ENCODE measurements at places on chromosomes 3 and 15.
A peak's percentile ranks its signal among the peaks of the same experiment; 100 is the strongest.

GRCh38 chr3:160643994-160644393 lies 33.0 kb upstream of the ARL14 start:
- no peak for DNase-seq

- DNase-seq = peak; percentile 76
Observed at GRCh38 chr3:29384640-29385039, 103.8 kb downstream of the RBMS3 start.

DNA sequence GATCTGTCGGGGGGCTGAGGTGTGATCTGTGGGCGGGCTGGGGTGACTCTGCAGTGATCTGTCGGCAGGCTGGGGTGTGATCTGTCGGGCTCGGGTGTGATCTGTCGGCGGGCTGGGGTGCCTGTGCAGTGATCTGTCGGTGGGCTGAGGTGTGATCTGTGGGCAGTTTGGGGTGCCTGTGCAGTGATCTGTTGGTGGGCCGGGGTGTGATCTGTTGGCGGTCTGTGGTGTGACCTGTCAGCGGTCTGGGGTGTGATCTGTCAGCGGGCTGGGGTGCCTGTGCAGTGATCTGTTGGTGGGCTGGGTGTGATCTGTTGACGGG lies 205.1 kb downstream of the XXYLT1 start:
- no peak for DNase-seq

GRCh38 chr3:186307594-186308221 lies 54.3 kb downstream of the DGKG start:
- peak; percentile 43 for DNase-seq

GRCh38 chr3:42537350-42537749 lies 34.9 kb downstream of the VIPR1 start:
- DNase-seq = no peak

- peak; percentile 70 for DNase-seq
Observed at GRCh38 chr3:106825962-106826605, 551.2 kb upstream of the CCDC54 start.

DNA sequence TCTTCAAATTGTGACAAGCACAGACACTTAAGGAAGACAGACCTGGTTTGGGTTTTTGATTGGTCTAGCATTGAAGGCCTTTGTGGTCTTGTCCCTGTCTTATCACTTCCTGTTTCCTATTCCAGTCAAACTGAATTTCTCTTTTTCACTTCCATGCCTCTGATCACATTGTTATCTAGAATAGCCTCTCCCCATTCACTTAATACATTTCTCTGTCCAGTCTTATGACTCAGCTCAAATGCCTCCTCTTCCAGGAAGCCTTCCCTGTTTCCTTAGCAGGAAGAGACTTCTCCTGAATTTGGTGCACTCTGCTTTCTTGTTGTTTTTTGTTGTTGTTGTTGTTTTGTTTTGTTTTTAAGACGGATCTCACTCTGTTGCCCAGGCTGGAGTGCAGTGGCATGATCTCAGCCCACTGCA lies 45.5 kb downstream of the LIMD1 start:
- no peak for DNase-seq

GRCh38 chr3:132911741-132912415 lies 126.3 kb upstream of the TMEM108 start:
- DNase-seq = no peak
